ENCODE measurements at places on chromosomes 7 and 10.

DNA sequence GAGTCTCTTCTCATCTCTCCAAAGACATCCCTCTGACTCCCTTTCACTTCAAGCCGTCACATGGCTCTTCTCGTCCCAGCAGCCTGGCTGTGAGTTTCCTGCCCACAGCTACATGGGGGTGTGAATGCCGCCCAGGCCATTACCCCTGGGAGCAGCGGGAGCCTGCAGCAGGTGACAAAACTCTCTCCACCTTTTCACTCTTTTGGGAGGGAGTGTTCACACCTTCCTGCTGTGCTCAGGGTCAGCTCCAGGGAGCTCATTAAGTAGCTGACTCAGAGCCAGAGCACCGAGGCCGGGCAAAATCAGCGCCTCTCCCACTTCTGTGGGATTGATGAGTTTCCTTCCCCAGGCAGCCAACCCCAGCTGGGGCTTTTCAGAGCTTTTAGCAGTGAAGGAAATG lies 271.3 kb downstream of the TYW1 start:
- DNase-seq = peak; percentile 39

- DNase-seq = no peak
Measured at GRCh38 chr7:108073305-108074070, 56.7 kb downstream of the LAMB4 start.

GRCh38 chr7:102291916-102292267 lies 5.2 kb downstream of the SH2B2 start:
- no peak for DNase-seq

DNA sequence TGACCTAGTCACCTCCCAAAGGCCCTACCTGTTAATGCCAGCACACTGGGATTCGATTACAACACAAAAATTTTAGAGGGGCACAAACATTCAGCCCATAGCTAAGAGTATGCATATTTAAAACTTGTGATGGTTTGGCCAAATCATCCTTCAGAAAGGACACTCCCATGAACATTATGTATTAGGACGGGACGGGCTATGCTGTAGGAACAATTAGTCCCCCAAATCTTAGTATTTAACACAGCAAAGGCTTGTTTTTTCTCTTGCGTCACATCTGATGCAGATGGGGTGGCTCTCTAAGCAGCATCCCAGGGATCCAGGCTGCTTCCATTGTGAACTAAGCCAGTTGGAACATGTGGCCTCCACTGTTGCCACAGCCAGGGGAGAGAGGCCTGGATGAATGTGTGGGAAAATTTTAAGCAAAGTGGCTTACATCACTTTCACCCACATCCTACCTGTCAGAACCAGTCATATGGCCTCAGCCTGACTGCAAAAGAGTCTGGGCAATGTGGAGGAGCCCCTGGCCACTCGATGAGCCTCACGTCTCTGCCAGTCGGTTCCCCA lies 26.6 kb downstream of the CHST3 start:
- no peak for DNase-seq

DNA sequence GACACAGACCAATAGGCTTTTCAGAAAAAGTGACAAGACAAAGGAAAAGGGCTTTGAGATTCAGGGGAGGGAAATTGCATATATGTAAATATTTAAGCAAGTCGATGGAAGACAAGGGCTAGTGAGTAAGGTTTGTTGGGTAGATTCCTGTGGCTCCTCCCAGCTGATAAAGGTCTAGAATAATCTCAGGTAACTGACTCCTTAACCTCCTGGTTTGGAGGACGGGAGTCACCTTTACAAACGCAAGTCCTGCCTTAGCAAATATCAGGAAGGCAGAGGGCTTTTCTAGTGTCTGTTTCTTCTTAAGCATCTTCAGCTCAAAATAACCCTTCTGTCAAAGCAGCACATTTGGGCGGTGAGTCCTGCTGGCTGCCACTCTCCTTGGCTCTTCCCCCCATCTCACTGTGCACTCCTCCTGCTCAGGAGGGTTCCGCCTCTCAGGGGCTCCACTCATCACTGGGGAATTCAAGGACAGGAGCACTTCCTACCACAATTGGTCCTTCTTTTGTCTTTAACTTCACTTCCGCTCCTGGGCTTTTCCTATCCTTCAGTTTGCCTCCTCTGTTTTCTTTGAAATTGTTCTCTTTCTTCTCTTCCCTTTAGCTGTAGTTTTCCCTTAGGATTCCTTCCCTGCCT lies 496.3 kb upstream of the KLF6 start:
- DNase-seq = no peak

GRCh38 chr7:94492601-94493000 lies 17.0 kb upstream of the CASD1 start:
- no peak for DNase-seq

DNA sequence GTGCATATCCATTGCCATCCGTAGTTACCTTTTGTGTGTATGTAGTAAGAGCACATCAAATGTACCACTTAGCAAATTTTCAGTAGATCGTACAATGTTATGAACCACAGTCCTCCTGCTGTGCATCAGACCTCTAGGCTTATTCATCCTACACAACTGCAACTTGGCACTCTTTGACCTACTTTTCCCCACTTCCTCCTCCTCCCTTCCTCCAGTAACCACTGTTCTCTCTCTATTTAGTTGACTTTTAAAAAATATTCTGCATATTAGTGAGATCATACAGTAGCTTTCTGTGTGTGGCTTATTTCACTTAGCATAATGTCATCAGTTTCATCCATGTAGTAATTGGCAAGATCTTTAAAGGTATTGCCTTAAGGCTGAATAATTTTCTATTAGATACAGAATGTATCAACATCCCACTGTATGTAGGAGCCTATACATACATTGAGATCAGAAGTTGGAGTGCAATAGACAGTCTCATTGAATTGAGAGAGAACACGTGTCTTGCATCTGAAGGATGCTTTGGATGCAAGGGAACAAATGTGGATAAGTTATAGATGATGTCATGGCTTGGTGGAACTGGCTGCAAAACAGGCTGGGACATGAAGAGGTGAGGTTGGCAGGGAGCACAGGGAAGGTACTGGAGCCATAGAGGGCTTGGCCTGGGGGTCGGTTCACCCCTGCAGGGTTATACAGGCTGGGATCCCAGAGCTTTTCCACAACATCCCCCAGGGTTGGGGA lies 83.0 kb upstream of the FAM180A start:
- DNase-seq = no peak

GRCh38 chr7:140009735-140010134 lies 53.0 kb downstream of the PARP12 start:
- no peak for DNase-seq
